NCI-H510A treated with DMSO at 0.1 percent for 48 hours (cell line): ENCODE measurements at places on chromosomes 1 and 21.

DNA sequence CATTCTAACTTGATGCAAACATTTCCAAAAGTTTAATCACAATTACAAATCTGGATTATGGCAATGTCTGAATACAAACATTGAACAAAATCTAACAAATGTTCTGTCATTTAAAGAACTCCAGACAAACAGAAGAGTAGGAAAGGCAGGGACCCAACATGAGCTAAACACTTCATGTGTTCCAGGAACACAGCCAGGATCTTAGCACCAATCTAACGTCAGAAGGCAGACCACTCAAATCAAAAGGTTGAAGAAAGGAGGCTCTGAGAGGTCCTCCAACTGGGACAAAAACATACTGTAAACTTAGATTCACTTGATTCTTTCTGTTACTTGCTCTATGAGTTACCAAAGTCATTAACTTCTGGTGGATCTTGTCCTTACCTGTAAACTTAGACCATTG lies 374.0 kb downstream of the NEGR1 start:
- no peak for DNase-seq

- DNase-seq = no peak
Measured at GRCh38 chr1:212235857-212236256, 49.4 kb upstream of the PPP2R5A start.

- DNase-seq = no peak
Measured at GRCh38 chr1:157040802-157041201, 4.7 kb downstream of the ARHGEF11 start.

DNA sequence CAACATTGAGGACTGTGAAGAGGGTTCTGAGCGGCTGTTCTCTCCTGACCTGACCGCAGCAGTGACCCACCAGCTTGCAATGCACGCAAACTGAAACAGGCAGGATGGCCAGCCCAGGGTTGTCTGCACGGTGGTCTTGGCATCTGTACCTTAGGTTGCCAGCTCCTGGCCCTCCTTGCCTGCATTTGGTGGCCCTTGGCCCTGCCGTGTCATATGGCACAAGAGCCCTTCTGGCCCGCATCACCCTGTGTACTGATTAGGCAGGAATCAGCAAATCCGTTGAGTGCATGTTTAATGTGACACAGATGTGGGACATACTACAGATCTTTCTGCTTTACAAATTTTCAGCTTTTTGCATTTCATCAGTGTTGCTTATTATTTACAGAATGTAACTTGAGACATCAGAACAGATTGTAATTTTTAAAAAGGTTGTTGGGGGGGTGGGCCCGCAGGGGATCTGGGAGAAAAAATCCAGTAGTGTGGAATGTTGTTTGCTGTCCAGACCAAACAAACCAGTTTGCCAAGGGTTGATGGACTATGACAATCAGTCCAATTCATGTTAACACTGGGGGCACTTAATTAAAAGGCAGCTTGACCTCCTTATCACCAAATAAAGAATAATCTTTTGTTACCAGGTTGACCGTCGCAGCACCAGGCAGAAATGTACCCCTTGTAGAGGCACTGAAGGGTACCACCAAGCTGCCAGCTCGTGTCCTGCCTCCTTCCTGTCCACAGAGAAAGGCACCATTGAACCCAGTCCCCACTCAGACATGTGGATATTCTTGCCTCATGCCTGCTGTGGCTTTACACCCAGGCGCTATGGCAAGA lies 132.6 kb downstream of the DHRS3 start:
- DNase-seq = no peak

GRCh38 chr1:159161001-159161718 lies 10.3 kb upstream of the CADM3 start:
- peak; percentile 91 for DNase-seq

GRCh38 chr1:167698313-167698712 lies 23.5 kb upstream of the MPZL1 start:
- DNase-seq = no peak

- DNase-seq = peak; percentile 39
Measured at GRCh38 chr1:21869620-21870121, 57.6 kb downstream of the LDLRAD2 start.

DNA sequence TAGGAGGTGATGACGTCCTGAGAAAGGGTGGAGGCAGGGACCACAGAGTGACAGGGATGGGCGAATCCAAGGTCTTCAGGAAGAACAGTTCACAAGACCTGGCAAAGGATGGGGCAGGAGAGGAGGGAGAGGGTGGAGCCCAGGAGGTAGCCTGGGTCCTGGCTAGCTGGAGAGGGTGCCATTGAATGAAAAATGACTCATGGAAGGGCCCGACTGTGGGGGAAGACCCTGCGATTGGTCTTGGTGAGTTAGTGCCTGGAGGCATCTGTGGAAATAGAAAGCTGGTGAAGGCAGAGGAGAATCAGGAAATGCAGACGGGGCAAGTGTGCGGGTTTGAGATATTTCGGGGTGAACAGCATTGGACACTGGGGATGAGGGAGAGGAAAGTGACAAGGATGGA lies 60.3 kb upstream of the SLC45A1 start:
- DNase-seq = no peak

DNA sequence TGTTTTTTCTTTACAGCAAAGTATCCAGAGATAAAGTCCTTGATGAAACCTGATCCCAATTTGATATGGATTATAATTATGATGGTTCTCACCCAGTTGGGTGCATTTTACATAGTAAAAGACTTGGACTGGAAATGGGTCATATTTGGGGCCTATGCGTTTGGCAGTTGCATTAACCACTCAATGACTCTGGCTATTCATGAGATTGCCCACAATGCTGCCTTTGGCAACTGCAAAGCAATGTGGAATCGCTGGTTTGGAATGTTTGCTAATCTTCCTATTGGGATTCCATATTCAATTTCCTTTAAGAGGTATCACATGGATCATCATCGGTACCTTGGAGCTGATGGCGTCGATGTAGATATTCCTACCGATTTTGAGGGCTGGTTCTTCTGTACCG lies 6.5 kb downstream of the DEGS1 start:
- no peak for DNase-seq

GRCh38 chr1:29312469-29313461 lies 76.4 kb downstream of the PTPRU start:
- DNase-seq = no peak

DNA sequence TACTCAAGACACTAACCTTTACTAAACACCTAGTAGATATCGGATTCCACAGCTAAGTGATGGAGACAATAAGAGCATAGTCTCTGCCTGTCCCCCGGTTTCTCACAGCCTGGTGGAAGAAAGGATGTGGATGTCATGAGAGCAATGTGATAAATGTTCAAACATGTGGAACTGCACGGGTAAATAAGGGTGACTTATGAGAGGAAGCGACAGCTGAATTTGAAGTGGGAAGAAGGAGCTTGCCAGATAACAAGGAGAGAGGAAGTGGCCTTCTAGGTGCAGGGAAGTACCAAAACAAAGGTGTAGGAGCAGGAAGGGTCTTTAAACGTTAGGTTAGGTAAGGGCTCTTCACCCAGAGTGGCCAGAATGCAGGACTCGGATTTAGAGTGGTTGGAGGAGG lies 178.6 kb upstream of the NRIP1 start:
- DNase-seq = no peak

GRCh38 chr1:230064283-230064682 lies 2.8 kb upstream of the GALNT2 start:
- DNase-seq = no peak

DNA sequence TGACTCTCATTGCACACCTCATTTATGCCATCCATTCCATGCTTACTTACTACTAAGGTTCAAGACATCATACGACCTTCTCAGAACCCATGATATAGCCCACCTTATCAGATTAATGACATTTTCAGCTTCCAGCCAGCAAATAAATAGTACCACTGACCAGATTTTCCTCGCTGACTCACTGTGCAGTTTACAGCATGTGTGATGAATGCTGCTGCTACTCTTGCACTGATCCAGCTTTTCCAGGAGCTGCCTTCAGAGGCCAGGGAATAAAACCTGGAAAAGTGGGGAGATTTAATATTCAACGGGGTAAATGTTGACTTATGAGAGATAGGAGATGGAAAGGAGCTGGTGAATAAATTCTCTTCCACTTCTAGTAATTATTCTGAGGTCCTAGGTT lies 247.1 kb downstream of the COL11A1 start:
- no peak for DNase-seq

- no peak for DNase-seq
Measured at GRCh38 chr1:115225993-115226685, 111.9 kb downstream of the NGF start.

DNA sequence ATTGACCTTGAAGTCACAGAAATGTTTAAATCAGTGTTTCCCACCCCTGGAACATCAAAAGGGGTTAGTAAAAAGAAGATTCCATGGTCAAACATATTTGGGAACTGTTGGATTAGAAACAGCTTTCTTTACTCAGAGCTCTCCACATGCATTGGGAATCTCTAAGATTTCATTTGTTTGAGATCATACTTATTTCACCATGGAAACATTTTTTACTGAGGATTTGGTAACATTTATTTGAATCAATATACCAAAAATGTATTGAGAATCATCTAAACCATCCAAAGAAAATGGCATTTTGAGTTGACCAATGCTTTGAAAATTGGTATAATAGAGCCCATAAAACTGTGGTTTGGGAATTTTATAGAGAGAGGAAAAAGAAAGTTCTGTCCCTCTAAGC lies 25.3 kb downstream of the NGF start:
- no peak for DNase-seq

- no peak for DNase-seq
Measured at GRCh38 chr21:27776925-27777553, 810.2 kb upstream of the ADAMTS5 start.

DNA sequence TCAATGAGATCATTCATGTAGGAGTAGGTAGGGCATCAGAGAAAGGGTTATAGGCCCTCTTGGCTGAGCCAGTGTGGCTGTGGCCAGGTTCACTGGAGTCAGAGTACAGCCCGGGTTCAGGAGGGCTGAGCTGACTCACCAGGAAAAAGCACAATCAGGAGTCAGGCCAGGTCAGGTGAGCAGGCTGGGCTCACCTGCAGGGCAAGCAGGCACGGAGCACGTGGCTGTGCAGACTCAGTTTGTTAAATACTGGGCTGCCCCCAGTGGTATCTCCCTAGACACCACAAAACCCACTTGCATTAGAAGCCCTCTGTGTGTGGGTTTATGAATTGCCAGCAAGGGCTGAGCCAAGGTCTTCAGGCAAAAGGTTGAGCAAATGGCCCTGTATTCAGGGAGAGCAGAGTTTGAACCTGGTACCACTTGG lies 122.1 kb upstream of the SERBP1 start:
- DNase-seq = no peak

- no peak for DNase-seq
Measured at GRCh38 chr1:97632776-97633175, 288.1 kb downstream of the DPYD start.

DNA sequence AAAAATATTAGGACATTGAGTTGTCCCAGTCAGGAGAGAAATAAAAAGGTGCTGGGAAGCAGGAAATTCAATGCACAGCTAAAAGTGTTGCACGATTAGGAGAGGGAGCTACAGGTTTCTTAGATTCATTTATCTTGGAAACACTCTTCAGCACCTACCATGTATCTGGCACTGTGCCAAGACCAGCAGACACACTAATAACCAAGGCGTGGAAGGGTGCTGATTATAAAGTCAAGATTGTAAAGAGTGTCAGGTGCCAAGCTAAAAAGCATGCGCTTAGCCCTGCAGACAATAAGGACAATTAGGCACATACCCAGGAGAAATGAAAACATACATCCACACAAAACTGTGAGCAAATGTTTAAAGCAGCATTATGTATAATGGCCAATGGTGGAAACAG lies 129.9 kb downstream of the DSCAM start:
- peak; percentile 43 for DNase-seq

- no peak for DNase-seq
Measured at GRCh38 chr1:53412285-53413174, 46.7 kb upstream of the DMRTB1 start.

- no peak for DNase-seq
Measured at GRCh38 chr21:36282568-36283230, 37.3 kb upstream of the MORC3 start.

- DNase-seq = no peak
Measured at GRCh38 chr1:162654915-162655620, 22.8 kb downstream of the DDR2 start.

DNA sequence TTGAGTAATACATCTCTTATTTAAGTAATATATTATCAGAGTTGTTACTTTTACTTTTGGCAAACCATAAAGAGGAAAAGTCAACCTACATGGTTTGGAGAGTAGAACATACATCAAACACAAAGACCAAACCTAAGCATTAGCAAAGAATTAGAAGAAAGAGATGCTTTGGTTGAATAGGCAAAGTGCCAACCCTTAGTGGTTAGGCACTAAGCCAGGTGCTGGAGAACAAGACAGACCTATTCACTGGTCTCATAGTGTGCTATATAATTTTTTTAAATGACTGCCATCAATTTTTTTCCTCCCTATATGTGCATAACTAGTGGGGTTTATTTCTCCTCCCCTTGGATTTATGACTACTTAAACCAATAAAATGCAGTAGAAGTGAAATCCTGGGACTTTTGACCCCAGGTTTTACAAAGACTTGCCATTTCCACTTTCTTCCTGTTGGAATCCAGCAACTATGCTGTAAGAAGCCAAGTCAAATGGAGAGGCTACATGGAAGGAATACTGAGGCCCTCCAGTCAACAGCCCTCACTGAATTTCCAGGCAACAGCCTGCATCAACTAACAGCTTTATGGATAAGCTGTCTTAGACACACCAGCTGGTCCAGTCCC lies 69.8 kb upstream of the HAO2 start:
- DNase-seq = peak; percentile 21

GRCh38 chr1:158075078-158075477 lies 81.6 kb downstream of the KIRREL1 start:
- no peak for DNase-seq

- DNase-seq = no peak
Measured at GRCh38 chr1:65207317-65207716, 59.3 kb downstream of the AK4 start.

DNA sequence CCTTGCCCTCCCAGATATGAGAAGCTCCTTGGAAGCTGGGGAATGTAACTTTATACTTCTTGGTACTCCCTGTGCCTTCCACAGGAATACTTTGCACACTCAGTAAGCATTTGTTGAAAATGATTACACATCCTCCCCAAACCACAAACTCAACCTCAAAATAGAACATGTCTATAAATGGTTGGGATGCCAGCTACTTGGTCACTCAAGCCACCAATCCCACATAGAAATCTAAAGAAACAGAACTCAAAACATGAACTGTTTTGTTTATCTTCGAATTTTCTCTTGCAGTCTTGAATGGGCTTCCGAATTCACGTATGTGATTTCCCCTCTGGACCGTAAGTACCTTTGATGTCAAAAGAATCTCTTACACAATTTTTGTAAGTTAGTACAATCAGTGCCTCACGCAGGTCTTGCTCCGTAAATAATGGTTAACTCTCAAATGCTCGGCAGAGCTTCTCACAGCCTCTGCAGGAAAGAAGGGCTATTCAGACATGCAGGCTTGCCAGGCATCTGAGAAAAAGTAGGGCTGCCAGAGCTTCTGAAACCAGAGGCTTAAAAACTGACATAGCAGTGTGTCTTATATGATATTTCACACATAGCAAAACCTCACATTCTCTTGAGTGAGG lies 26.9 kb downstream of the SORT1 start:
- DNase-seq = no peak

DNA sequence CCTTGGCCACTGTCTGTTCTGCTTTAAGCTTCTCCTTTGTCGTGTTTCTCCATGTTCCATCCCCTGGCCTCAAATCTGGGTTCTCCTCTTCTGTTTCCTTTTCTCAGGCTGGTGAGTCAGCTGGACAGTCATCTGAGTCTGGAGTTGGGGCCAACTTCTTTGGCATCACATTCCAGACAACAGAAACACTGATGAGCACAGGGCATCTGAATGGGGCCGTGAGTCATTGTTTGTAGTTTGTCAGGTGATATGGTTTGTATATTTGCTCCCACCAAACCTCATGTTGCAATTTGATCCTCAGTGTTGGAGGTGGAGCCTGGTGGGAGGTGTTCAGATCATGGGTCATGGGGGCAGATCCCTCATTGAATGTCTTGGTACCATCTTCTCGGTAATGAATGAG lies 14.3 kb upstream of the OLIG2 start:
- no peak for DNase-seq
